T-helper 17 cell (primary cell): ENCODE measurements at places on chromosomes 11 and 22.

DNA sequence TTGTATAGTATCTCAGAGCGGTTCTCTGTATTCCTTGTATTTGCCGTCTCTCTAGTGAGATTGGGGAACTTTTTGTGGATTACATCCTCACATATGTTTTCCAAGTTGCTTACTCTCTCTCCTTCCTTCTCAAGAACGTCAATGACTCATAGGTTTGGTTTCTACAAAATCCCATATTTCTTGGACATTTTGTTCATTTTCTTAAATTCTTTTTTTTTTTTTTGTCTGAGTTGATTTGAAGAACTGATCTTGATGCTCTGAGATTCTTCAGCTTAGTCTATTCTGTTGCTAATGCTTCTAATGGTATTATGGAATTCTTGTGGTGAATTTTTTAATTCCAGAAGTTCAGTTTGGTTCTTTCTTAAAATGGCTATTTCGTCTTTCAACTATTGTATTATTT lies 28.4 kb upstream of the SLN start:
- DNase-seq: no peak

- no peak for DNase-seq
These were observed 4.2 kb upstream of the C11orf86 start for GRCh38 chr11:66970807-66971442.

GRCh38 chr11:46914363-46914762 lies 4.0 kb downstream of the LRP4 start:
- DNase-seq: no peak

DNA sequence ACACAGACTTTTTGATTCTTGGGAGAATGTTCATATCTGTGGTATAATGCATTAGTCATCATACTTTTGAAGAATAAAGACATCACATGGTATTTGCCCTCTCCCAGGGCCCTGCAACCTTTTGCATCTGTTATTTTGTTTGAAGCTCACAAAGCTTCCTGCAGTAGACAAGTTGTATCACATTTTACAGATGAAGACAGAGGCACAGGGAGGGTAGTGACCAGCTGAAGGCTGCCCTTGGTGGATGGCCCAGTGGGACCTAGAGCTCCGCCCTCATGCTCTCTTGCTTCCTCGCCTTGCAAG lies 66.4 kb downstream of the UBASH3B start:
- DNase-seq: no peak

DNA sequence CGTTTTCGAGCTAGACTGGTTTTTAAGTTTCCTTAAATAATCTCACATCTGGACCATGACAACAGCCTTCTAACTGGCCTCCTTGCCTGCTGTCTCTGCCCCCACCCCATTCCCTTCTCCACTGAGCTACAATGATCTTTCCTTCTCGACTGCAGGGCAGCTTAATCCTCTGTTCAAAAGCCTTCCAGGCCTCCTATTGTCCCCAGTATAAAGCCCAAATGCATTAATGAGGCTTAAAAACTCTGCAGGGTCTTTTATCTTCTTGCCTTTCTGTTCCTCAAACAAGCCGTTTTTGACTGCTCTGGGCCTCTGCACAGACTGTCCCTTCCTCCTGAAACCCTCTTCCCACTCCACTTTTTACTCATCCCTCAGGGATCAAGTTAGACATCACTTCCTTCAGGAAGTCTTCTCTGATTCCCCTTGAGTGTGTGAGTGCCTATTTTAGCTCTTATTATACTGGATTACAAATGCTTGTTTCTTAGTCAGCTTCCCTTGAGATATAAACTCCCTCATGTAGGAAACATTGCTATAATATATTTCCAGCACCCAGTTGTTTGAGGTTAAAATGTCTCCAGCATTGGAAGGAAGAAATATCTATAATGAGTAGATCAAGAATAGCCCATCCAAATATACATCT lies 23.6 kb upstream of the PAMR1 start:
- DNase-seq: no peak

DNA sequence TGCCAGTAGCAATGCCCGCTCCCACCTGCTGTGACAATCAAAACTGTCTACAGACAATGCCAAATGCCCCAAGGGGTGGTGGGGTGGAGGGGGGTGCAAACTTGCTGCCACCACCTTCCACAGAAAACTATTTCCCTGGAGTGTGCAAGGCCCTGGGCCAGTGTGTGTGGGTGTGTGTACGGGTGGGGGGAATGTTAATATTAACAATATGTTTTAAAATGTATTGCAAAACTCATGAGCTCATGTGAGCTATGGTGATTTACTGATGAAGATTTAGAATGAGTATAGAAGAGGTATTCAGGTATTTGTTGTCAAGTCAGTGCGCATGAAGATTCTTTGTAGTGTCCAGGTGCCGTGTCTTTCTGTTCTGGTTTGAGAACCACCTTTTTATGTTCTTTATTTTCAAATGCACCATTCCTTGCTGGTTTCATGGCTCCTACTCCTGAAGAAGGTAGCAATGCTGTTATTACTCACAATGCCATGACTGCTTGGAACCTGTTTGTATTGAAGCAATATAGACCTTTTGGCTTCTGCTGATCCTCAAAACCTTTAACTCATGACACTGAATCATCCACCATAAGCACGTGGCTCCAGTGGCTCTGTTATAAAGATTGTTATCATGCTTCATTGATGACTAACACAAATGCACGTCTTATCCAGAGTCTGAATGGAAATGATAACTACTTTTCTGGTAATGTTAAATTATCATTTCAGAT lies 29.9 kb upstream of the AQP11 start:
- DNase-seq: no peak

DNA sequence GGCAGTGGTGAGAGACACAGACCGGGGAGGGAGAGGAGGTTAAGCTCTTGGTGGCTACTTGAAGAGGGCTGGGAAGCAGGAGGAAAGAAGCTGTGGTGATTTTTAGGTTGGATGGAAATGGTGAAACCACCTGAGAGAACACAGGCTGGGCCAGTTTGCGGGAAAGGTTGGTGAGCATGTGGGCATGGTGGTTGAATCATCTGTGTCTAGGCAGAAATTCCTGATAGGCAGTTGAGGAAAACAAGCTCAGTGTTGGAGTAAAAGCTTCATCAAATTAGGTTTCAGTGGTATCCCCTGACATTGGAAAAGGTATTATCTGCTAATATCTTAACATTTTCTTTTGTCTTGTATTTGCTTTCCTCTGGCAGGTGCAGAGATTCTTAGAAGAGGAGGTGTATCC lies 4.3 kb upstream of the SGSM3 start:
- no peak for DNase-seq

- DNase-seq: no peak
These were observed 1.2 kb downstream of the ALDH3B1 start for GRCh38 chr11:68011051-68011943.

GRCh38 chr11:74559934-74560309 lies 32.5 kb upstream of the POLD3 start:
- DNase-seq: no peak

- DNase-seq: no peak
These were observed 32.1 kb downstream of the MTMR3 start for GRCh38 chr22:29914991-29915533.

- no peak for DNase-seq
These were observed 74.8 kb downstream of the ARHGAP42 start for GRCh38 chr11:100761841-100762240.

- no peak for DNase-seq
These were observed 64.7 kb downstream of the TRIM29 start for GRCh38 chr11:120073196-120073595.

GRCh38 chr11:9095421-9095820 lies 4.0 kb upstream of the SCUBE2 start:
- DNase-seq: no peak

- no peak for DNase-seq
These were observed 20.2 kb upstream of the ST14 start for GRCh38 chr11:130139401-130139800.

DNA sequence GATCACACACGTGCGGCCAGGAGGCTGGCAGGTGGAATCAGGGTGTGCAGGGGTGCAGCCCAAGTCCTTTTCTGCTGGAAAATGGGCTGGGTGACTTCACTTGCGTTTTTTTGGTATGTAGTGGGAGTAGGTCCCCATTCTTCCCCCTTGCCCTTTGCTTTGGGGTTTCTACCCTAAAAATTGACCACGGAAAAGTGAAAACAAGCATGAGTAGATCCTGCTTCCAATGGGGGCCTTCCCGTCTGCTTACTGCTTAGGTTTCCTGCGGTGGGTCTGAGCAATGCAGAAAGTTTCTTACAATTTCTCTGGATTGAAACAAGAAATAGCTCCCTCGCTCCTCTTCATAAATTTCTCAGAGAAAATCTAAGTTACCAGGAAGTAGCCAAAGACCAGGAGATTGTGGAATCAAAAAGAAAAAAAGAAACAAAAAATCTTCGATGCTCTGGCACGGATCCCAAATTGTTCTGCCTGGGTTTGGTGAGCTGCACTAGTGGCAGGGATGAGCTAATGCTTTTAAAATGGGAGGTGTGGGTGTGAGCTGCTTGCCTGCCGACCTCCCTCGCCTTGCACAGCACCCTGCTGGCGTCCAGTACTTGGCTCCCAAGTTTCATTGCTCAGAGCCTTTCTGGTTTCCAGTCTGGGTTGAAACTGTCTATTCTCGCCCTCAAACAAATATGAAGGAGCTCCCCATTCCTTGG lies 2.4 kb downstream of the TIMP3 start:
- DNase-seq: no peak

GRCh38 chr22:33270596-33270995 lies 212.4 kb upstream of the SYN3 start:
- no peak for DNase-seq

DNA sequence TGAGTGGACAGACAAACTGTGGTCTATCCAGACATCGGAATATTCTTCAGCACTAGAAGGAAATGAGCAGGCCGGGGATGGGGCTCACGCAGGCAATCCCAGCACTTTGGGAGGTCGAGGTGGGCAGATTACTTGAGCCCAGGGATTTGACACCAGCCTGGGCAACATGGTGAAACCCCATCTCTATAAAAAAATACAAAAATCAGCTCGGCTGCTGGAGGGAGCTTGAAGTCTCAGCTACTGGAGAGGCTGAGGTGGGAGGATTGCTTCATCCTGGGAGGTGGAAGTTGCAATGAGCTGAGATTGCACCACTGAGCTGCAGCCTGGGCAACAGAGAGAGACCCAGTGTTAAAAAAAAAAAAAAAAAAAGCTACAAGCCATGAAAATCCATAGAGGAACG lies 8.0 kb upstream of the CTSD start:
- DNase-seq: no peak

DNA sequence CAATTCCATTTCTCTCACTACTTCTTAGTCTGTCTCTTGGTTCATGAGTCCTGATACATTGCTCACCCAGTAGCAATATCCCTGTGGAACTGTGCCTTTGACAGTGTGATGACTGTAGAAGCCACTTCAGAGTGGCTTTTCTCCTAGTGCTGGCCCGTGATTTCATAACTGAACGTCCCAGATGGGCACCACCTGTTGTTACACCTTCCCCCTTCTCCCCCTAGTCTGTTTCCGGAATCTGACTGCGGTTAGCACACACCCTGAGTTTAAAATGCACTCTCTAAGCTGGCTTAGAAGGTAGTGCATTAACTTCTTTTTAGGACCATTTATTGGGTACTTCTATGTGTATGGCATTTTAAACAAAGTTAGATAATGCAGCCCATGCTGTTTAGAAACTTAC lies 83.0 kb downstream of the ALX4 start:
- no peak for DNase-seq

GRCh38 chr11:77821349-77821851 lies 456 bp downstream of the AAMDC start:
- no peak for DNase-seq
